MV-4-11 (cell line): ENCODE measurements at places on chromosomes 12 and 14.

DNA sequence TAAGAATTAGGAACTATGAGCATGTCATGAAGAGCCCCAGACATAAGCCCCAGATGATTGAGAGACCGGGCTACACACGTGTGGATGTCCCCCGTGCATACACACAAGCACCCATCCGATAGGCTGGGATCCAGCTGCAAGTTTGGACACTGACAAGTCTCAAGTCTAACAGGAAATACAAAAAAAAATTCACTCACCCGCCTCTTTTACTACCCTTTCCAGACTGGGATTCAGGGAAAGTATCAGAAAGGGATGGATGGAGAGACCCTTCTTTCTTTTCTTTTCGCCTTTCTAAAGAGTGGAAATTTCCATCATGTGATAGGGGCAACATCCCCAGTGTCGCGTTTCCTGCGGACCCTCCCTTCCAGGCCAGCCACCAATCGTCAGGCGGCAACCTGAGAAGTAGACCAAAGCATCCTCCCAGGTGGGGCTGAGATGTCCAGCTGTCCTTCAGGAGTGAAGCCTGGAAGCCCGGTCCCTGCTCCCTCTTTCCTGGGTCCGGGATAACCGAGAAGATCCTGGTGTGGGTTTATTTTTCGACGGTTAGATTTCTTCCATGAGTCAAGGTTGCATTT lies 6.4 kb upstream of the SLC38A4 start:
- no peak for DNase-seq

GRCh38 chr12:47899466-47899865 lies 5.3 kb downstream of the VDR start:
- DNase-seq: no peak

DNA sequence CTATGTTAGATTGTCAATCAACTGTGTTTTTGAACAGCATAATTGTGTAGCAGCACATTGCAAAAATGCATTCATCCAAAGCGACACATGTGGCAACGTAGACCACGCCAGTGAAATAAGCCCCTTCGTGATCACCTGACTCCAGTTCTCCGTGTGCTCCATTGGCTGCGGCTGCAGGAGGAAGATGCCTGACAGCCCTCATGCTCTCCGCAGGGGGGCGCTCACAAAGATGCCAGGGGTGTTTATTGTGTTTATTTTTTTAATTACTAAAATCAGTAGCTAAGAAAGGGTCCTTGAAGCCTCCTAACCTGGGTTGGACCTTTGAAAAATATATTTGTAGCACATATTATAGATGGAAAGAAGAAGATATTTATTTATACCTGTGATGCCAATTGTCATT lies 116.3 kb downstream of the SLC15A4 start:
- no peak for DNase-seq

DNA sequence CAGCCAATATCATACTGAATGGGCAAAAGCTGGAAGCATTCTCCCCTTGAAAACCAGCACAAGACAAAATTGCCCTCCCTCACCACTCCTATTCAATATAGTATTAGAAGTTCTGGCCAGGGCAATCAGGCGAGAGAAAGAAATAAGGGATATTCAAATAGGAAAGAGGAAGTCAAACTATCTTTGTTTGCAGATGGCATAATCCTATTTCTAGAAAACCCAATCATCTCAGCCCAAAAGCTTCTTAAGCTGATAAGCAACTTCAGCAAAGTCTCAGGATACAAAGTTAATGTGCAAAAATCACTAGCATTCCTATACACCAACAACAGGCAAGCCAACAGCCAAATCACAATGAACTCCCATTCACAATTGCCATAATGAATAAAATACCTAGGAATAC lies 21.0 kb upstream of the ANP32D start:
- no peak for DNase-seq

- DNase-seq: no peak
Observed at GRCh38 chr12:51378749-51379148, 12.5 kb downstream of the GALNT6 start.

DNA sequence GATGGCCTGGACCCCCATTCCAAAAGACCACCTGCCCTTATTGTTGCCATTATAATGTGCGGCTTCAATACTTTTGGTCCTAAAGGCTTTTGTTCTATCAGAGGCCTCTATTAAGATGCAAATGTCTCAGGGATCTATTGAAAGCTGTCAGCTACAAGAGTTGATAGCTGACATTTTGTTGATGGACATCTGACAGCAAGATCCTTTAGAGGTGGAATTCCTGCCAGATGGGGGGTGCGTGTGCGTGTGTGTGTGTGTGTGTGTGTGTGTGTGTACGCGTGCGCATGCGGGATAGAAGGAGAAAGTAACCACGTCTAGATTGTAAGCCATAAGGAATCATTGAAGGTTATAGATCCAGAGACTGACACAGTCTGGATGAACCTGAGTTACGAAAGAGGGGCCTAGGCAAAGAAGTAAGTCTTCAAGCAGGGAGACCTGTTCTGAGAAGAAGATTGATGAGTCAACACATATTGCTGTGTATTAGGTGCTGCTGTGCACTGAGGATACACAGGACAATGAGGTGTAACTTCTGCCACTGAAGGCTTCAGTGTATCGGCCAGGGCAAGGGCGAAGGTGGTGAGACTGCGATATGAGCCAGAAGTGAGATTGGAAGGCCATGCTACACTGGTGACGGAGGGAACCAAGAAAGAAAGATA lies 89.2 kb downstream of the PRMT8 start:
- DNase-seq: no peak

GRCh38 chr12:107328442-107329133 lies 235.2 kb upstream of the CRY1 start:
- DNase-seq: peak; percentile 94

DNA sequence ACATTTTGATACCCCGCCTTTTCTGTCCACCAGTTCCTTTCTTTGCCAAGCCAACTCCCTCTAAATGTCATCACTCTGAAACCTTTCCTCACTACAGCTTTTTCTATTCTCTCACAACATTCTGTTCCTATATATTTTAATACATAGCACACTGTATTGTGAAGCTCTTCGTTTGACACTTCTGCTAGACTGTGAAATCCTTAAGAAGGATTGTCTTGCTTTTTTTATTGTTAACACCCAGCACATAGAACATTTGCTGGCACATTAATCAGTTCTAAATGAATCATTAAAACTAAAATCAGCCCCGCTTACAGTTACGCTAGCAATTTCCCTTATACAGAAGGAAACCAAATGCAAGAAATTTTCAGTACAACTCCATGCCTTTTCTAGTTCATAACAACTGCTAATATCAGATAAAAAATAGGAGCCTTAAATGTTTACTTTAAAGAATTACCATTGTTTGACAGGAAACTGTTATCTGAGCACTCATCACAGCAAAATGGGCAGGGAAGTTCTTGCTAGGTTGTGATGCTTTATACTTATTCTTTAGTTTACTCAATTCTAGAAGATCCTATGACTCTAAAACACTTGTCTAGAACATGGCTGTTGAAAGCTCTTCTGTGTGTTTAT lies 93.5 kb downstream of the PPP1R12A start:
- DNase-seq: no peak

DNA sequence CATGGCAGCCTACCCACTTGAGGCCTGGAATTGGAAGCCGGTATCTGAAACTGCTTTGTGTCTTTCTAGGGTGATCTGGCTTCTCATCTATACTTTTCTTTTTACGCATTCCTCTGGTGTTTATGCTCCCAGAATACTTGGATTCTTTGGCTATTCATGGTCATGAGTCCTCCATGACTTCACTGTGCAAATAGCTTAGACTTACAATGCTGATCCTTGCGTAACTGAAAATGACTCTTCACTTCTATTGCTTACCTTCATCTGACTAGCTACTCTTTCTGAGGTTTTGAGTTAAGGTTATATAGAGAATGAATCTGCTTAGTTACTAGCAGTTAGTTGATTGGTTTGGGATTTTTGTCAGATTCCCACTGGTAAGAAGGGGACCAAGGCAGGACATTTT lies 121.7 kb upstream of the NOVA1 start:
- DNase-seq: no peak

DNA sequence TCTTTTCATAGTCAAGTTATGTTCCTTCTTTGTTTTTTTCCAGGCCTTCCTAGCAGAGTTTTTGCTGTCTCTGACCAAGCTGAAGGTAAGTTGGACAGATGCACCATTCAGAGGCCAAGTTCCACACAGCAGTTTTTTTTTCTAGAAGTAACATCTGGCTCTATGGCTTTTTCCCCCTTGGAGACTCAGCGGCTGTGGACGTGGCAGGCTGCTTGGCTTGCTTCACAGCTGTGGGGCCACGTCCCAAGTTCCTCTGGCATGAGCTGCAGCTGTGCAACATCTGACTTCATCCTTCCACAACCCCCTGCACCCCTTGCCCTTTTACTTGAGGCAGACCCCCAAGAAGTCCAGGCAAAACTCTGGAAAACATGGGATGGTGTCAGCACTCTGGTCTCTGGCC lies 24.2 kb upstream of the RHOJ start:
- no peak for DNase-seq

DNA sequence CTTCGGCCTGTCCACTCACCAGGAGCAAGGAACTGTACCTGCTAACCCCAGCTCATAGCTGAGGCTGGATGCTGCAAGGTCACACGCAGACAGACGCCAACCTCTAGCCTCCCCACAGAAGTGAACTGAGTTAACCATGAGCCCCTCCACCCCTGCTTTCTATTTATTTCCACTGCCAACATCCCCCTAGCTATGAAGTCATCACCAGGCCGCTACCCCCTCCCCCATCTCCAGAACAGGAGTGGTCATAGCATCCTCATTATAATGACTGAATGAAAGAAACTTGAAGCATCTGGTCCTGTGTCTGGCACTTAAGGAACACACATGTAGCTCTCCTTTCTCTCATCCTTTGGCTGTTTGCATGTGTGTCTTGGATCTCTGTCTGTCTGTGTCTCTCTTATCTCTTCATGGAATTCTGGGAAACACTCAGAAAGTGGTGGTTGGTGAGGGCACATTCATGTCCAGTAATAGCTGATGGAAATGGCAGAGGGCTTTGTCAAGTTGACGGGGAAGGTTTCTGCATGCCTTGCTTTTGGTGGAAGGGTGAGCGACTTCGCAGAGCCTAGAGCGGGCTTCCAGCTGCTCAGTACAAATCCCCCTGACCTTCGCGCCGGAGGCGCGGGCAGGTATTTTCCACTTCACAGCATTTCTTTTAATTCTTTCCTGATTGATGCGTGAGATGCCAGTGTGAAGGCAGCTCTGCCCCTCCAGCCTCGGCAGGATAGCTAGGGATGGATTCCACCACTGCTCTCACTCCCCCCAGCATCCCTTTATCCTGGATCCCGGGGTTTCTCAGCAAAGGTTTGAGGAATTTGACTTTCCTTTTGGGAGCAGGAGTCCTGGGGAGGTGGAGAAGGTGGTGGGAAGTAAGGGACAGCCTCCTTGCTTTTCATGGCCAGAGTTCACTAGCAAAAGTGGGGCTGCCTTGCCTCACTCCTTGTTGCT lies 198.2 kb downstream of the CHST11 start:
- DNase-seq: no peak

DNA sequence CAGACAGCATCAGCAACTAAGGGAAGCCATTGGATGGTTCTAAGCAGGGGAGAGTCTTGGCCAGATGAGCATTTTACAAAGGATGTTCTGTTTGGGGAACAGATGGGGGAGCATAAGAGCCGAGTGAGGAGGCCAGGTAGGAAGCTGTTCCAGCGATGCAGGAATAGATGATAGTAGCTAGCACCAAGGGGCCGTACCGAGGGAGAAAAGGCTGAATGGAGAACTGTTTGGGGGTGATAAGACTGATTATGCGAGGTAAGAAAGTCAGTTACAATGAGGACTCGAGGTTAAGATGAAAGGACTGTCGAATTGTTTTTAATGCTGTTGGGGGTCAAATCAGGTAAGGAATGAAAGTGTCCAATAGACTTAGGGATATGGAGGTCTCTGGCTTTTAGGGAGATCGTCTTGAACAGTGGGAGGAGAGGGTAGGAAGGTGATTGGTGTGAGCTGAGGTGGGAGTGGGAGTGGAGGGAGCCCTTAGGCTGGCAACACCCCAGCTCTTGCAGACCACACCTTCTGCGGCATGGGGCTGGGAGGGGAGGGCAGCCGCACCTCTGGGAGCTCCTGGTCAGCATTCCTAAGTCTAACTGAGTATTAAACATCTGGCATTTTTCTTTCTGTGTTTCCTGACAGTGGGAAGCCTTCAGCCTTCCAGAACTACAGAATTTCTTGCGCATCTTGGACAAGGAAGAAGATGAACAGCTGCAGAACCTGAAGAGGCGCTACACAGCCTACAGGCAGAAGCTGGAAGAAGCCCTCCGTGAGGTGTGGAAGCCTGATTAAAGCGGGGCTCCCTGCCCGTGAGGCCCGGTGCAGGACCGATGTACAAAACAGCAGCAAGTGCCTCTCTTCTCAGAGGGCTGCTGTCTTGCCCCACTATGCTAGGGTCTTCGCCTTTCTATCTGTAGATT lies 64.8 kb downstream of the GNS start:
- DNase-seq: no peak

DNA sequence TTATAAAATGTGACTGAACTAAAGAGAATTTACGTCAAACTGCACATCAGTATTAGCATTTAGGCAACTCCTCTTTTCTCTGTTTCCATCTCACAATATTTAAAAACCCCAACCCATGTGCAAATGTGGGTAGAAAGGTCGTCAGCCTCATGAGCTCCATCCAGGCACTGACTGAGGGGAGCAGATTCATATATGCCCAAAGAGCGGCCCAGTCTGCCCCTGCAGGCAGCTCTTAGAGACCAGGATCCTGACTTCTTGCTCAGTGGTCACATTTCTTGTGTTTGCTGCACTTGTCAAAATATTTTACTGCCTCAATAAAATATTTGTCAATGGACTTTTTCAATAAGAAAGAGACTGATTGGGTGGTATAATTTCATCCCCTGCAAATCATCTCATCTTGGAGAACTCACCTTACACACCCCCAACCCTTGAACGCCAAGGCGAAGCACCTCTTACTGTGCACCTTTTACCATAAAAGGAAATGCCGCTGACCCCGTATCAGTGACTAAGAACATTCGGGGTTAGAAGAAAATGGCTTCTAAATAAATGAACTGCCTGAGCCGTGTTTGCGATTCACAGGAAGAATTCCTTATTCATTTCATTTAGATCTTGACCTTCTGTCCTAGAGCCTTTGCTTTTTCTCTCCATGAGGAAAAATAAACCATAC lies 418.8 kb downstream of the BCL11B start:
- DNase-seq: no peak

DNA sequence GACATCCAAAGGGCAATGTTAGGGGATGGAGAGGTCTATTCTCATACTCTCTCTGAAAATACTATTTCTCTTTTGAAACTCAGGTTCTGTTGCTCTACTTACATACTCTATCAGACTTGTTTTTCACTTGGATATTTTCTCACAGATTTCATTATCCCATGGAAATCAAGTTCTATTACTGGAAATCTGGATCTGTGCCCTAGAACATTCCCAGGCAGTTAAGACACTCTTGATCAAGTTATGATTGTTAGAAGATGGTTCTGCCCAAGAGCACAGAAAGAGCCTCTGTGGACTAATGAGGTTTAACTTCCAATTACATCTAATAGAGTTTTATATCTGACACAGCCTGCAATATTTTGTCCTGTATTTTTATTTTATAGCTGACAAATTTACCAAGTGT lies 591.0 kb upstream of the ATP2B1 start:
- no peak for DNase-seq
